ENCODE measurements at places on chromosomes 4 and X.

GRCh38 chr4:41320278-41320677 is 63.5 kb downstream of the UCHL1 start:
- no peak for DNase-seq

GRCh38 chrX:29903360-29903759 is 312.0 kb upstream of the MAGEB2 start:
- DNase-seq: no peak

GRCh38 chr4:140806163-140806562 is 50.0 kb upstream of the TBC1D9 start:
- no peak for DNase-seq

DNA sequence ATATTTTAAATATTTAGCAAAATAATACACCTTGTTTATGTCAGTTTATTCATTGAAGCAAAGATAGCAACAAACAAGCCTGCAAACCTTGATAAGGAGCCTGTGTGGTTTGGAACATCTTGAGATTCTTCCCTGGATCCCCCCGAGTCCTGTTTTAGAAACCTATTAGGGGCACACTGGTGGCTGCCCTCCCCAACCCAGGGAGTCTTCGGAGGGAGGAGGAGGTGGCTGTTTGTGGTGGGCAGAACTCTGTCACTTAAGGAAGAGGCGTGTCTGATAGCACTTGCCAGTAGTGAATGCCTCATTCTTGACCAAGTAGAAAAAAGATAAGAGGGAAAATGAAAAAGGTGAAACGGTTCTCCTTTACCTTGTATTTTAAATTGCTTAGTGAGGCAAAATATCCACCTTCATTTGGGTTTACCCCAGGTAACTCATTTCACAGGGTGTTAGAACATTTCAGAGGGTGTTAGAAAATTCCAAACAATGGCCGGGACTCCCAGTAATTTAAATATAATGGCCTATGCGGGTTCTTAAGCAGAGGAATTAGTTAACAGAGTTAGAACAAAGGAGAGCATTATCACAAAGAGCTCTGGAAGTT is 10.4 kb downstream of the KIT start:
- DNase-seq: no peak

DNA sequence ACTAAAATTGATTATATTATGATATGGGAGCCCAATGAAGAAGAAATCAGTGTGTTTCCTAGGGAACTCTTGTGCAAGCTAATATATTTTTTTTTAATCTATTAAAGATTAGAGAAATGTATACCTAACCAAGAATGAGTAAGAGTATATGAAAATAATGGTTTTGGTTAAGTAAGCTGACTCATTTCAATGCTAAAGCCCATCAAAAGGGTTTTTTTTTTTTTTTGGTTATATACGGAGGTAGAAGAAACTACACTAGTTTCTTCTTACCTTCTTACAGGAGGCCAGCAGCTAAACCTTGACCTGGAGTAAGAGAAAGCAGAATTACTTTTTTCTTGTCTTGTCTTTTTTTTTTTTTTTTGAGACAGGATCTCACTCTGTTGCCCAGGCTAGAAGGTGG is 27.5 kb downstream of the RUFY3 start:
- DNase-seq: no peak

GRCh38 chr4:121154103-121154515 is 10.0 kb downstream of the TNIP3 start:
- no peak for DNase-seq

DNA sequence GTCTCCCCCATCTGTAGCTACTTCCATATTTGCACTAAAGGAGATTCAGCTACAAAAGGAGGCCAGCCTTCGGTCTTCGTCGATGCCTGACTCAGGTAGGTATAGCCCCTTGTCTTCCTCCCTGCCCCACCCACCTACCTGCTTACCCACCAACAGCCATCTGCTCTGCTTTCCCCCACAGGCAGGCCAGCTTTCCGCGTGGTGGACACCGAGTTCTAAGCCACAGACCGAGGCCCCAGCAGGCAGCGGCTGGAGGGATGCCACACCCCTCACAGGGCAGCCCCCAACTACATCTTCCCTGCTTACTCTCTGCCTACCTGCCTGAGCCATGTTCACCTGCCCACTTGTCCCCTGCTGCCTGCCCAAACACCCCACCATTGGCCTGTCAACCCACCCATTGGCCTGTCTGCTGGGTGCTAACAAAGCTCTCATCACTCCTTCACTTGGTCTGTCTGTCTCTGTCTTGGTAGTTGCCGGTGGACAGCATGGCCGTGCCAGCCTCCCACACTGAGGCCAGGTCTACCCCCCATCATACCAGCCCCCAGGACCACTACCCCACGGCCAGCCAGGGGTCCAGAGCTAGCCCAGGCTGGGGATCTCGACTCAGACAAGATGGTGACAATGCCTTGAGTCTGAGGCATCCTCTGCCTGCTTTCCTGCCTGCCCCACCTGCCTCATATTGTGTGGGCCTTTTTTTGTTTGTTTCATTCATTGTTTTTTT is 4.1 kb upstream of the USP11 start:
- DNase-seq: no peak

DNA sequence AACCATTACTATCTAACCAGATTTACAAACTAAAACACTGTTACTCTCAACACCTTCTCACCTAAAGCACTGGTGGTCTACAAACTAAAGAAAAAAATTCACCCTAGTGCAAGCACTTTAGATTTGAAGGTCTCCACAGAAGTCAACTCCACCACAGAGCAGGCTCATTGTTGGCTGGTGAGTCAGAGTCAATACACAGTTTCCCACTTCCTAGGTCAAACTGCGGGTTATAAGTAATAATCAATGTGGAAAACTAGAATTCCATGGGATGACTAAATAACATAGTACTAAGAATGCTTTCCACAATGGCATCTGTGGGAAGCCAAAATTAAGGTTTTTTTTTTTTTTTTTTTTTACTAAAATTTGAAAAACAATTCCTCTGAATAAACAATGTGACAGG is 191.8 kb downstream of the PDGFC start:
- no peak for DNase-seq

DNA sequence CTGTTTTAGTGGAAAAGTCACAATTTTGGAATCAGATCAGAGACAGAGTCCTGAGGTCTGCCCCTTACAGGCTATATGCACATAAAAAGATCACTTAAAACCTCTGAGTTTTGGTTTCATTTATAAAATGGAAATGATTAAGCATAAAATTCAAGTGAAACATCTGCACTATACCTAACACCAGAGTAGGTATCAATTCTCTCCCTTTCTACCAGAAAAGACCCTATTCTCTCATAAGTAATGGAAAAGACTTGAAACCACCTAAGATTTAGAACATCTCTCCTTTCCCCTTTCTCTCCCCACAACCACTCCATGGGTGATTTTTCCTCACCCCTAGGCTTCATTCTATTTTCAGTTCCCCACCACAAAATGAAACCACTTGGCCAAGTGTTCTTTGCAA is 907 bp downstream of the LHFPL1 start:
- DNase-seq: no peak

DNA sequence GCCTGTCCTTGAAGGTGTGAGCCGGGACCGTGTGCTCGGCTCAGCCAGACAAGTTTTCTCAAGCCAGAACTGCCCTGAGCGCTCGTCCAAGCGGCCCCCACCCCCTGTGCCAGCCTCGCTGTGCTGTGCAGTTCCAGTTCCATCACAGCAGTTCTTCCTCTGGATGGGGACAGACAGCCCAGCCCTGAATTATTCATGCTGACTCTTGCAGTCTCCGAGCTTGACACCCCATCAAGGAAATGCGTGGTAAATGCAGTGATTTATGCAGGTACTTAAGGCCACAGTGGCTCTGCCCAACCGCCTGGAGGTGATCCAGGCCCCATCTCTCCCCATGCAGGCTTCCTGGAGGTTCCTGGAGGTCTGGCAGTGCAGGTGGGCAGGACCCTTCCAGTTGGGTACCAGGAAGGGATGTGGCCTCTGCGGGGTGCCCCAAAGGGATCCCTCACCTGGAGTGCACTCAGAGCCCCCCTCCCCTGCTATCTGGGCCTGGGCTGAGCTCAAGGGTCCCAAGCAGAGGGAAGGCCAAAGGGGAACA is 44.8 kb upstream of the HMX1 start:
- DNase-seq: no peak

GRCh38 chrX:125424536-125424935 is 104.9 kb downstream of the TEX13C start:
- DNase-seq: no peak

DNA sequence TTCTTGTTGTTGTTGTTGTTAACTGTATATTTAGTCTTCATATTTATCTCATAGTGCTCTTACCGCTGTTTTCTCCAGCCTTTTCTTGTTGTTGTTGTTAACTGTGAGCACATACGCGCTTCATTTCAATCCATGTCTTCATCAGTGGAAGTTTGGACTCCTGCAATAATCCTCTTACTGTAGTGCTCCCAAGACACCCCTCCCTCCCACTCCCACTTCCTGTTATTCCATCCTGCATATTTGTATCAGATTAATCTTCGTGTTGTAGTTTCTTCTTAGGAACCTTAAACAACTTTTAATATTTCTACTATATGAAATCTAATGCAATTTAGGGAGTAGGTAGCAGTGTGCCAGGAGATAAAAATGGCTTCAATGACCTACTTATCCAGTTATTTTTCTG is 674.8 kb downstream of the RAPGEF2 start:
- no peak for DNase-seq

- no peak for DNase-seq
These were observed 64.9 kb downstream of the ABLIM2 start for GRCh38 chr4:8093587-8094274.

- DNase-seq: no peak
These were observed 95.7 kb upstream of the AFAP1 start for GRCh38 chr4:8035371-8035780.

DNA sequence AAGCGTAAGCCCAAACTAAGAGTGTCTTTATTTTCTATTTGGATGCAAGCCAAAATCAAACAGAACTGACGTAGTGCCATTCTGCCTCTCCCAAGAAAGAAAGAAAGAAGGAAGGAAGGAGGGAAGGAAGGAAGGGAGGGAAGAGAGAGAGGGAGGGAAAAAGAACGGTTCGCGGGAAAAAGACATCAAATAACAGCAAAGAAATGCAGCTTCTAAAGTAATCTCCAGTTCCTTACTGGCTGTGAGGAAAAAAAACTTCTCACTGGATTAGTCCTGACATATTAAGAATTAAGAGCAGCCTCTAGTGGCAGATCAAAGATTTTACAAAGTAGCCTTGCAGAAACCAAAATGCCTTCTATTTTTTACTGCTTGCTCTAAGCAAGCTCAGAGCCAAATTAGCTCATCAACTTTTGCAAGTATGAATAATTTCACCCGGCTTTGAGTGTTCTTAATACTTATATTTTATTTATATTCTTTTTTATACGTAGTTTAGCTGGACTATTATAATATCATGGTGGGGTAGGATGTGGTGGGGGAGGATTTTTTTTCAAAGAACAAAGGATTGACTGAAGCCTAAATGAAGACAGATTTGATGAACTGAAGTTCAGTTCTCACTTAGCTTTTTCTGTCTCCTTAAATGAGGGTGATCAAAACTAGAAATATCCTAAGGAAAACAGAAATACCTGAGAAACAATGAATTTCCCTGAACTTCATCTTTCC is 36.6 kb downstream of the PITX2 start:
- DNase-seq: no peak

DNA sequence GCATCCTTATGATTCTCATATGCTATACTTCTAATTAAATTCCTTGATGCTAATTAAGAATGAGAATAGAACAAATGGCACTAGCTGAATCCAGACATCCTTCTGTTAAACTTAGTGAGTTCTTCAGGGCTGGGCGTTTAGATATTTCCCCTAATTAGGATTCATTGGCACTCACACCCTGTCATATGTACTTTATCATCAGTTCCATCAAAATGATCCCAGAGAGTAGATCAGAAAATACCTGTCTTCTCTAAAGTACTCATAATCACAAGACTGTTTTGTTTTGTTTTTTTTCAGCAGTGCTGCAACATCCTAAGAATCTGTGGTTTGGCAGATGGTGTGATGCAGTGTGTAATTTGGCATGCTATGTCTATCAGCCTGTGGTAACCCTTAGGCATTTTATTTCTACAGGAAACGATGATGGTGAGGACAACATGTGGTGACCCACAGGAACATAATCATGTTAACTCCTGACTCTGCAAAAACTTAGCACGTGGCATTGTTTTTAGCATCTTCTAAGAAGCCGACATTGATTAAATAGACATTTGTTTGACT is 2528.4 kb downstream of the ARAP2 start:
- DNase-seq: no peak

- no peak for DNase-seq
These were observed 324.9 kb downstream of the NAF1 start for GRCh38 chr4:162841753-162842152.

GRCh38 chr4:113327494-113327893 is 278.0 kb downstream of the ANK2 start:
- no peak for DNase-seq

- no peak for DNase-seq
These were observed 9.9 kb downstream of the ZNF157 start for GRCh38 chrX:47380268-47380667.

GRCh38 chr4:73860181-73860580 is 7.1 kb downstream of the PF4V1 start:
- DNase-seq: no peak

GRCh38 chrX:118637997-118638396 is 89.4 kb upstream of the IL13RA1 start:
- no peak for DNase-seq

DNA sequence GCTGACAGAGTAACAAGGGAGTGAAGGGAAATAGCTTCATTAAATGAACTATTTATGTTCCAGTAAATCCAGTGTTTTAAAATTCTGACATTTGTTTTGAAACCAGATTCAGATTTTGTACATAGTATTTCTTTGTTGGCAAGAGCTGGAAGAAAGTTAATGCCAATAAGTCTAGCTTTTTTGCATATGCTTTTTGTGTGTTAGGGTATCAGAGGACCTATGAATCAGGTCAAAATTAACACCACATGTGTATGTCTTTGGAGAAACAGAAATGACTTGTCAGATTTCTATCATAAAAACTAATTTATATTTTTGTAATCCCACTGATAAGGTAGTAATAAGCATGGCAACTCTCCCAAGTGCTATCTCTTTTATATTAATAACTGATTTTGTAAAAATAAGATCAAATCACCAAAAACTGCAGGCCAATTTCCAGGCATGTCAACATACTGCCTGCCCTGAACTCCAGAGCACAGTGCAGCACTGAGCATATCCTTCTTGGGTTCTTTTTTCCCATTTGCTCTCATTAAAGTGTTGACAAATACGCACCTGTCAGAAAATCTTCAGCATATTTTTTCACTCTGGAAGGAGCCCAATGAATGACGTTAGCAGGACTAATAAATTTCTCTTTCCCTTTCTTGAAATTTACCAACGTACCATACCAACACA is 65.5 kb downstream of the SH3RF1 start:
- no peak for DNase-seq

DNA sequence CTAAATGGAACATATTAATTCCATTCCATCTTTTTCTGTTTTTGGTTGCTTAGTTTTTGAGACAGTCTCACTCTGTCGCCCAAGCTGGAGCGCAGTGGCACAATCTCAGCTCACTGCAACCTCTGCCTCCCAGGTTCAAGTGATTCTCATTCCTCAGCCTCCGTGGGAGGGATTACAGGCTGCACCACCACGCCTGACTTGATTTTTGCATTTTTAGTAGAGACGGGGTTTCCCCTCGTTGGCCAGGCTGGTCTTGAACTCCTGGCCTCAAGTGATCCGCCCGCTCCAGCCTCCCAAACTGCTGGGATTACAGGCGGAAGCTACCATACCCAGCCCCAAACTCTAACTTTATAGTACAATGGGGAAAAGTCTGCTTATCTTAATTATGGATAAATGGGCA is 11.2 kb downstream of the HNRNPD start:
- no peak for DNase-seq
